Breast epithelium (tissue), 4 donors: ENCODE measurements at places on chromosomes 3 and 15. TPM values are rescaled to one million over a fixed set of nuclear protein-coding genes. Genes with fewer than 3 reads are reported as not detected.

- no peak for DNase-seq
Measured at GRCh38 chr3:66406831-66407610, 93.8 kb downstream of the LRIG1 start.

DNA sequence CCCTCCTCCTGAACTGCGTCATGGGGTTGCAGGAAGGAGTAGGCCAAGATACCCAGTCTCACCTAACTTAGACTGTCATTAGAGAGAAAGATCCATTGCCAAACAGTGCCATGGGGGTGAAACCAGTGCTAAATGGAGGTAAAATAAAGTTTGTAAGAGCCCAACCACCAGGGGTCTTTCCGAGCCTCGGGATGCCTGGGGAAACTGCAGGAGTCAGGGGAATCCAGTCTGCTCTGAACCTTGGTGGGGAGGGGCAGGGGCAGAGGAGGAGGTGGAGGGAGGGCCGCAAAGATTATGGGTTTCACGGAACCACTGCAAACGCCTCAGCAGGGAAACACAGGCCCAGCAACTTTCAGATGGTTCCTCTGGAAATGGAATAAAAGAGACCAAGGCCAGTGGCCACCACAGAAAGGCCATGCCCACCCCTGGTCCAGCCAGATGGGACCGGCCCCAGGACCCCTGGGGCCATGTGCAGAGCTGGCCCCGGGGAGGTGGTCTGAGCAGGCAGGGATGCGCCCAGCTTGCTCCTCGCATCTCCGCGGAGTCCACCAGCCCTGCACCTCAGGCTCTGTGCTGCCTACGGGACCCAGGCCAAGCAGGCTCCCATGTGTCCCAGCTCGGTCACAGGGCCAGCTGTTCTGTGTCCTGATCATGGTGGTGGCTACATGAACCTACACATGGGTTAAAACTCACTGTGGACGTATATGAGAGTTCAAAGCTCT, 19.8 kb upstream of the GP9 start:
- no peak for DNase-seq

ATP2B2 gene
- under 0.01 TPM for total RNA-seq

- no peak for DNase-seq
Measured at GRCh38 chr3:53102601-53103147, 27.6 kb downstream of the RFT1 start.

TGM5 gene
- 3.1 TPM for total RNA-seq

ARPP19 gene
- total RNA-seq: 158 TPM

PEX5L gene
- total RNA-seq: 1.6 TPM

GRCh38 chr15:60840306-60840702, 361.4 kb upstream of the ICE2 start:
- no peak for DNase-seq

MYRIP gene
- total RNA-seq: 2.6 TPM

DNA sequence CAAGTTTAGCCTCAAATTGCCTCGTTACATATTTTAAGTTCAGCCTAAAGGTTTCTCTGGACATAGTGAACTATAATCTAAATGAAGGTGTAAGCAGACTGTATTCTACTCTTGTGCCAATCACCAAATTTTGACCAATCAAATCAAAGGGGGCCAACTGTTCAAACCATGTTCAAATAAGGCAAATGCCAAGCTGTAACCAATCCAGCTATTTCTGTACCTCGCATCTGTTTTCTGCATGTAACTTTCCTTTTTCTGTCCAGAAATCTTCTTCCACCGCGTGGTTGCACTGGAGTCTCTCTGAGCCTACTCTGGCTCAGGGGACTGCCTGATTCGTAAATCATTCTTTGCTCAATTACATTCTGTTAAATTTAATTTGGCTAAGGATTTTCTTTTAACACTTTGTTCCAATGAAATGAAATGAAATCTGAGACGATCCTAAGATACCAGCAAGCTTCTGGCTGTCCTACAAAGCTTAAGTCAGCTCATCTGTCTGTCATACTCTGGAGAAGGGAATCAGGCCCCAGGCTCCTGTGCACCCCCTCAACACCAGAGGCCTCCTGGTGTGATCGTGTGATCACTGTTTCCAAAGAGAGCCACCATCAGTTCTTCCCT, 53.2 kb upstream of the ZNF148 start:
- DNase-seq: no peak

- DNase-seq: no peak
Measured at GRCh38 chr15:41079717-41080116, 36.4 kb downstream of the INO80 start.

IL17RB gene
- 61.6 TPM for total RNA-seq

DNA sequence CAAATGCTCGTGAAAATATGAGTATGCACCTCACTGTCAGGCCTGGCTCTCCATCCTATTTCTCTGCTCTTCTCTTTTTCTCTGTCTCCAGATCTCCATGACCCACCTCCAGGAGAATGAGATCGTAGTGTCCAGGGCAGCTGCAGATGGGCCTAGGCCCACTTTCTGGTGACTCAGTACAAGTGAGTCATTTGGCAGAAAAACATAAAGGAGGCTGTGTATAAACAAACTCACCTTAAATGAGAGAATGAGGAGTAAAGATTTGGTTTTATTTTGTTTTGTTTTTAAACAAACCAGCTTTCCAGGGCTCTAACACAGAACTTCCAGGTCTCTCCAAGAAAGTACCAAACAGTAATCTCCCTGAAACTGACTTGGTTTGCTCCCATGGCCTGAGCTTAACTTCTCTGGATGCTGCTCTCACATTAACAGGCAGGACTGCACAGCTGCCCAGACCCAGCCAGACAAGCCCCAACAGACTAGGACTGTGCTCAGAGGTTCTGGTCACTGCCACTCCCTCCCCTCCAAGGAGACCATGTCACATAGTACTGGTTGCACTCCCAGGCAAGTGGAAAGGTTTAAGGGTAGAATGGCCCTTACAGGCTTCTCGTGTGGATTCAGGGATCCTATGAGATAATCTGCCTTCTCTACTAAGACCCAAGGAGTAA, 1.5 kb upstream of the HEG1 start:
- no peak for DNase-seq

- DNase-seq: peak; percentile 64
Measured at GRCh38 chr3:9770276-9770812, 597 bp upstream of the CAMK1 start.

- no peak for DNase-seq
Measured at GRCh38 chr3:58607816-58608215, 30.6 kb upstream of the FAM107A start.

GRCh38 chr3:34865346-34865745, 774.0 kb upstream of the ARPP21 start:
- no peak for DNase-seq

DNA sequence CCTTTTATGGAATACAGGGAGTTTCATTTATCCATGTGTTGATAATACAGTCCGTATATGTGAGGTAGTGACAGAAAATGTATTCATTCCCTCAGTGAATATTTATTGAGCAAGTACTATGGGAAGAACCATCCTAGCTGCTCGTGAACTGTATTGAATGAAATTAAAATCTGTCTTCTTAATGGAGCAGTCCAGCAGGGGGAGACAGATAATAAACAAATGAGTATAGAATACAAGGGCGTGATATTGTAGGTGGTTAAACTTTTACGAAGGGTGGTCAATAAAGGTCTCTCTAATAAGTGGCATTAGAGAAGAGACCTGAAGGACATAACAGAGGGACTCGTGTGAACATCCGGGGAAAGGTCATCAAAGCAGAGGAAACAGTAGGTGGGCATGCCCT, 62.7 kb upstream of the OSTN start:
- no peak for DNase-seq

DNA sequence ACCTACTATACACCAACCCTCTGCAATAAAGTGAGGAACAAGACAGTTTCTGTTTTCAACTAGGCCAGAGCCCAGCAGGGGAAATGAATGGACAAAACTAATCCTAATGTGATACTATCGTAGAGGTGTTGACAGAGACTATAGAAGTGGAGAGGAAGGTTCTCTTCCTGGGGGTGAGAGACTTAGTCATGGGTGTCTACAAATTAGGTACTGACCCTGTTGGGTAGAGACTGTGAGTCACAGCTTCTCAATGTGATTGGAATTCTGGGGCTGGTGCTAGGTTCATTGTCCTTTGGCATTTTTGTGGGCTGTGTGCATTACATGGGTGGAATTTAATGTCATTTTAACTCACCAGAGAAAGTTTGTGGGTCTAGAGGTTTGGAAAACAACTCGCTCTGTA, 79.3 kb downstream of the ADAMTSL3 start:
- no peak for DNase-seq

- no peak for DNase-seq
Measured at GRCh38 chr15:38374029-38374428, 79.9 kb upstream of the FAM98B start.

DNA sequence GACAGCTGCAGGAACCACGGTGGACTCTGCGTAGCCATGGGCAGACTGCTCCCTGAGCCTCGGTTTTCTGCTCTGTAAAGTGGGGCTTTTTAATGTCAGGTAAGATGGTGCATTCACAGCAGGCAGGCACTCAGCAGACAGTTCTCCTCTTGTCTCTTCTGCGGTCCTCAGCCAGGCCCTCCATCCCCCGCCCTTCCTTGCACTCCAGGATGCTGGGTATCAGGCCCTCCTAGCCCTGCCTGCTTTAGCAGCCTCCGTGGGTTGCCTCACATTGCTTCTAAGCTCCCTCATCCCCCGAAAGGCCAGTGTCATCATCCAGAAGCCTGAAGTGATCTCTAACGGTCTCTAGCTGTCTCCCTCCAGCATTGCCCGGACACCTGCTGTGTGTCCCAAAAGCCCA, 115.7 kb downstream of the WNT7A start:
- DNase-seq: no peak

ISLR2 gene
- 0.48 TPM for total RNA-seq

DUOX1 gene
- 7.2 TPM for total RNA-seq

P2RY1 gene
- 1.2 TPM for total RNA-seq

HIGD1A gene
- 185 TPM for total RNA-seq

ARPP21 gene
- total RNA-seq: not detected

GRCh38 chr3:50883755-50884154, 209.0 kb downstream of the DOCK3 start:
- no peak for DNase-seq

GRCh38 chr3:129315998-129316247, 37.3 kb downstream of the HMCES start:
- DNase-seq: no peak

ZNF501 gene
- total RNA-seq: 4.9 TPM

- DNase-seq: no peak
Measured at GRCh38 chr3:176950743-176951142, 246.5 kb downstream of the TBL1XR1 start.

GPR156 gene
- total RNA-seq: 0.64 TPM

SLC7A14 gene
- total RNA-seq: not detected

AQP9 gene
- total RNA-seq: 1.3 TPM

CD96 gene
- total RNA-seq: 1.4 TPM

GRCh38 chr3:37825744-37826400, 35.8 kb upstream of the CTDSPL start:
- DNase-seq: no peak

DNA sequence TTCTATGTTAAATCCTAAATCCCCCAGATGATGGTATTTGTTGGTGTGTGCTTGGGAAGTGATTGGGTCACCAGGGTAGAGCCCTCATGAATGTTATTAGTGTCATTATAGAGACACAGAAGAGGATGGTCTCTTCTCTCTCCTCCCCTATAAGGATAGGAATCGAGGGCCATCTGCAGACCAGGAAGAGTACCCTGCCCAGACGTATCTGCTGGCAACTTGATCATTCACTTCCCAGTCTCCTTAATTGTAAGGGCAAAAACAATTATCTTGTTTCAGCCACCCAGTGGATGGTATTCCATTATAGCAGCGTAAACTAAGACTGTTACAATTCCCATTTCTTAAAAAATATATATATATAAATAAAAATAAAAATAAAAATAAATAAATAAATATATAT, 892.2 kb downstream of the SI start:
- DNase-seq: no peak
